Stimulated activated naive CD8-positive, alpha-beta T cell treated with anti-CD3 and anti-CD28 coated beads, Interleukin-15, amount 100 ng/mL, for 72 hours (primary cell): ENCODE measurements at places on chromosomes 7 and 10.

- no peak for DNase-seq
Observed at GRCh38 chr7:154541606-154542005, 461.3 kb downstream of the PAXIP1 start.

DNA sequence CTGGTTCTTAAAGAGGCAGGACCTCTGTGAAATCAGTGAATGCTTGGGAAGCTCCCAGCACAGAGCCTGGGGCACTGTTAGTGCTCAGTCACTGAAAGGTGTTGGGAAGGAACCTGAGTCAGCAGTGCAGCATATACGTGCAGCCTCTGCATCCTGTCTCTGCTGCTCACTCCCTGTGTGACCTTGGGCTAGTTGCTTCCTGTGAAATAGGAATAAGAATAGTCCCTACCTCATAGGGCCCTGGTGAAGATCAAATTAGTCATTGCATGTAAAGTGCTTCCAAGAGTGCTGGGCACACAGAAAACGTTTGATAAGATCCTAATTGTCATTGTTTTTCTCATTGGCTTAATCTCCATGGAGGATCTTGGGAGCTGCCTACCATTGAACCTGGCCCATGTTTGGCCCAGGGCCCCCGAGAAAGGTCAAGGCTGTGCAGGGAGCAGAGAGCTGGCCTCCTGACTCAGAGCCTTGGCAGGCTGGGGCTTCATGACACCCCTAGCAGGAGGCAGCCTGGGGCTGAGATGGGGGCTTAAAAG lies 73.3 kb upstream of the COL13A1 start:
- DNase-seq, result no peak

DNA sequence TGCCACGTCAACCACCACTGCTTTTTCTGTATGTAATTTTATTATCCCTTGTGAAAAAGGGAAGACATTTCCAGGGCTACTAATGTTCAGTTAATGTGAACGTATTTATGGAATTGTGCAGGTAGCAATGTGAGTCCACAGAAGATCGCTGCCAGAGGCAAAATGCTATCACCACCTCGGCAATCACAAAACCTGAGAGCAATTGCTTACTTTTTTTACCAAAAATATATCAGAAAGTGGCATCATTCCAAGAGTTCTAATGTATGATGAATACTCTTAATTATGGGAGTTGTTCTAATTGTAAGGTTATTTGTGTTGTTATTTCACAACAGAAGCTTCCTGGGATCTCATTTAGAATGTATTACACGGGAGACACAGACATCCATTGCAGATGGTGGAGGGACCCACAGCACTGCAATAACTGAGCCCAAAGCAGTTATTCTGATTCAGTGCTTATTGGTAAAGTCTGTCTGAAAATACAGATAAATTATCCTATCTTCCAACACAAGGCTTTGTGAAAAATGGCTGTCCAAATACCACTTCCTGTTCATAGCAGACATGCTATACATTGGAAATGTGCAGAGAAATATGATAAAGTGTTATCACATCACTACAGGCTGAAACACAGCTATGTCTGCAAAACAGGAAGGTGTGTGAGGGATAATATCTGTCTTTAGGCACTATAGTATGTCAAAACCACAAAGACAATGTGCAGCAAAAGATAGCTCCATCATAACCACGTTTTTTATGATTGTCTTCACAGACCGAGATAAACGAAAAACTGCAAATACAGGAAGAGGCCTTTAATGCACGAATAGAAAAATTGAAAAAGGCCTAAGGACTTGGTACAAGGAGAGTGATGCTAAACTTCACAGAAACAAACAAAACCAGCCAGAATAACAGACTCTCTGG lies 102.7 kb downstream of the CABCOCO1 start:
- no peak for DNase-seq

- no peak for DNase-seq
Observed at GRCh38 chr10:81963606-81964005, 88.6 kb downstream of the NRG3 start.

DNA sequence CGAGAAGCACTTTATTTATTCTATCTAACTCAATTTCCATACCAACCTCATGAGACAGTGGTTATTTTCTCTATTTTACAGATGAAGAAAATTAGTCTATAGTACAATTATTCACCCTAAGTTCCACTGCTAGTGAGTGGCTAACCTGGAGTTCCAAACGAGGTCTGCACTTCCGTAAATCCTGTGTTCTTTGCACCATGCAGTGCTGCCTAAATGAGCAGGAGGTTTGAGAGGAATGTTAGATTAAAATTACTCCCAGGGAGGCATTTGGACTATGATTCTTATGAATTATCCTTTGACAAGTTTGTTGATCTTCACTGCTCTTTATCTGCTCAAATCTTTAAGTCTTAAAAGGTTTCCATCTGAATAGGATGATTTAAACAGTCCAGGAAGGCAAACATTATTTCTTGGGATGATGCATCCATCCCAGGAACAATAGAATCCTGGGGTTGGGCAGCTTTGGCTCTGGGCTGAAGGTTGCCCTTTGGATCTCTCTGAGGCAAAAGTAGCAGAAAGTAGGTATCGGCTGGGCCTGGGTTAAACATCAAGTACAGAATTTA lies 400.8 kb downstream of the REEP3 start:
- DNase-seq, result no peak

DNA sequence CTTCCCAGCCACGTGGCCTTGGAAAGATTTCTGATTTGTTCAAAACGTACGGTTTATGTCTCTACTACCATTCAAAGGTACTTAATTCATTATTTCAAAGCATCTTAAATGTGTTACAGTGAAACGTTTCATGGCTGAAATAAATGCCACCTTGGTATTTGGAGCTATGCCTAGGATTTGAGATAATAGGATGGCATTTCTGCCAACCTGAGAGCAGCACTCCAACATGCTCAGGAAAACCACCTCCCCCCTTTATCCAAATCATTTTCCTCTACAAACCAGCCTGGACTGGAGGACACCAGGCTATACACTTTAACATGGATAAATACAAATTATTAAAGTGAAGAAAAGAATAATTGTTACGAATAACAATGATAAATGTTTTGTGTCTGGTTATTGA lies 260.9 kb downstream of the ZMYND11 start:
- DNase-seq, result no peak

GRCh38 chr7:24916463-24917040 lies 63.4 kb downstream of the OSBPL3 start:
- no peak for DNase-seq

DNA sequence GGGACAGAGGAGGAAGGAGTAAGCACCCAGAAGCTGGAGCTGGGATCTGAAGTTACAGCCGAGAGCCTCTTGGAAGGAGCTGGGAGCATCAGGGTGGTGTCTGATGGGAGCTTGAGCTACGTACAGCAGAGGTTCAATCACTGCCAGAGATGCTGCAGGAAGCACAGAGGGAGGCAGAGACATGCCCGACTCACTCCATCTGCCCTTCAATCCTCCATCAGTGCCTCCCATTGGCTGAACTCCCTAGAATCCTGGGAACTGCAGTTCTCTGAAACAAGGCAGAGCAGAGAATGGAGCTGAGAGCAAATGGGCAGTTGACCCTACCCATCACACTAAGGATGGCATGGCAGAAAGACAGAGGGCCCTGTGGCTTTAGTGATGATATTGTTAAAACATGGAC lies 40.0 kb upstream of the CTBP2 start:
- DNase-seq, result no peak

GRCh38 chr10:124741281-124741921 lies 2.8 kb downstream of the FAM53B start:
- DNase-seq, result peak; percentile 74

GRCh38 chr10:17607603-17608332 lies 9.4 kb downstream of the HACD1 start:
- DNase-seq, result peak; percentile 23

DNA sequence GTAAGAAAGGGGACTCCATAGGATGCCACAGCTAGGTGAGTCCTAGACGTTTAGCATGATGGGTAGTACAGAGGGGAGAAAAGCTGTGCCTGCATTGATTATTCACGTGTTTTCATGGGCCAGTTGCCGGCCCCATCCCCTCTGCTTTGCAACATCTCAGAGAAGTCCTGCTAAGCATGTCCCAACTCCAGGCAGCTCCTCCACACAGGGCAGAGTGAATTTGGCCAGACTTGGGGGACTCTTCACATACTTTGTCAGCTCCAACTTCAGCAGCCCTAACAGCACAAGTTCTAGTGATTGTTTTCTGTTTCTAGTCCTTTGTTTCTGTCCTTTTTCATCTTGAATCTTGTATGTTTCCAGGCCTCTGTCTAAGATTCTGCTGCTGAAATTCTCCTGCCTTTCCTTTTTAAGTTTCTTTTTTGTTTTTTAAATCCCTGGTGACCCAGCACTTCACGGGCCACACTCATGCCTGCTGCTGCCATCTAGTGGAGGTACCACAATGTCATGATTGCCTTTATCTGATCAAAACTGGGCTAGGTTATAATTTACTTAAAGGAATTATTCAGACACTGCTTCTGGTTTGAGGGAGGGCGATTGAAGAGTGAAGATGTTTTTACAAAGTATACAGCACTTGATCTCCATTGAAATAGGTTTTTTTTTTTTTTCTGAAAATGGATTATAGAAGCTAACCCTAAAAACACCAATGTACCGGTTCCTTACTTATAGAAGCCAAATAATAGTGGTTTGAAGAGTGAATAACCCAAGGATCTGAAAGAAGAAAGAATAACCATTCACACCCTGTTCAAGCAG lies 276.9 kb downstream of the CSTF2T start:
- DNase-seq, result peak; percentile 10

DNA sequence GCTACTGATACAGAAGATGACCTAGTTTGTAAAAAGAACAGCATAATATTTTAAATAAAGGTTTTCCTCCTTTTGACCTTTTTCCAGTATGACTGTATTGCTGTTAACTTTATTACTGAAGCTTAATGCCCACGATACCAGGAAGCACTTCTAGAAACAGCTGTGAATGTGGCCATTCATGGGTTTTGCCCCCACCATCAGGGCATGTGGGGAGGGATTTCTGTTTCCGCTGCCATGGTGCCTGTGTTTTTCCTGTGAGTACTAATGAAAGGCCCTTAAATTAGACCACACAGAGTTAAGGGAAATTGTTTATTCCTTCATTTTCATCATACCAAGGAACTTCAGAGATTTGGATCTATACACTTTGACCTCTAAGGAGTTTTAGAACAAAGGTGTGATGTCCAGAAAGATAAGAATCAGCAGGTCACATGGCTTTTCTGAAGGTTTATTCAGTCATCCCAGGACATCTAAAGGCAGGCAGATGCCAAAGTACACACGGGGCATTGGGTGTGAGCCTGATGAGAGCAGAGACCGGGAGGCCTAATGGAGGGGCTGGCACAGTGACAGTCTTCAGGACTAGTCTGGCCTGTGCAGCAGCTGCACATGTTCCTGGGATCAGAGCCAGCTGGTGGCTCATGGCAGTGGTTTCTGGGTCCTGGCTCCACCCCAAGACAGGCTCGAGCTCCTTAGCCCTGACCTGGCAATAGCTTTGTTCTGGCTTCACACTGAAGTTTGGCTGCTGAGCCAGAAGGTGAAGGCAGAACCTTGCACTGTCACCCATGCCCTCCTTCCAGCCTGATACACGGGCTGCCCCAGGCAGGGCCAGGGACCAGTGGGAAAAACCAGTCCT lies 190.9 kb downstream of the REEP3 start:
- DNase-seq, result no peak

DNA sequence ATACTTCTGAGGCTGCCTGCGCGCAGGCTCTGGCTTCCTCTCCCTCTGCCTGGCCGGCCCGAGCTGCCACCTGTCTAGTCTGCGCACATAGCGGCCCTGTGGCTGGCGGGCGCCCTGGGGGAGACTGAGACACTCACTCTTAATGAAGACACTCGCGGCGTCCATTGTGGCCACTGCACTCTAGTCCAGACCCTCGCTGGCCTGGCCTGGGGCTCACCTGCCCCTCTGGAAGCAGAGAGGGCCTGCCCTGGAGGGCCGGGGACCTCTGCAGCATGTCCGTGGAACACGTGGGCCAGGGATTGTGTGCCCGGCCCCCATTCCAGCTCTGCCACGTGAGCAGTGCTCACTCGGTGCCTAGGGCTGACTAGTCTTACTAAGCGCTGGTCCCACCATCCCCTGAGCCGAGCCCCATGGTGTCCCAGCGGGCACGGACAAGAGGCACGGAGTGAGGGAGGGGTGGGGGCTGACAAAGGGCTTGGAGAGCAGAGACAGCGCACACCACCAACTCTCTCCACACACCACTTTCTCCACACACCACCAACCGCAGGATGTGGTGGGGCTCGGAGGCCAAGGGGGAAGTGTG lies 149.3 kb downstream of the ELFN1 start:
- peak; percentile 25 for DNase-seq

DNA sequence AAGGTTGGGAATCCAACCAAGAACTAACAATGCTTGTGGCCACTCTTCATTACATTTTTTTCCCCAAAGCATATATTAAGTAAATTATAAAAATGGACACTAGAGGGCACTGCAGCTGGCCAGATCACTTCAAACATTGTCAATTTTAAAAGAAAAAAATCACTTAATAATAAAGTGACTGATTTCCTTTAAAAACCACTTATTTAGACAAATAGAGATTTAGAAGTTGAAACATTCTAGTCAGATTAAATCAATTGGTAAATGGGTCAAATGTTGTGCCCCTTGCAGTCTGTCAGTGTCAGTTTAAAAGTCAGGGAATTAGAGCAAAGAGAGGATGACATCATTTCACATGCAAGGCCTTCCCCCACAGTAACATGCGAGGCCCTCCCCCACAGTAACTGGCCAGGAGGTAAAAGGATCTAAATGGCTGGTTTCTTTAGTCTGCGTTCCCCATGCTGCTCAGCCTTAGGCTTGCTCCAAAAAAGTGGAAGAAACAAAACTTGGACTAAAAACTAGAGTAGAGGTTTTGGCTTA lies 177.9 kb downstream of the SKAP2 start:
- DNase-seq, result no peak

DNA sequence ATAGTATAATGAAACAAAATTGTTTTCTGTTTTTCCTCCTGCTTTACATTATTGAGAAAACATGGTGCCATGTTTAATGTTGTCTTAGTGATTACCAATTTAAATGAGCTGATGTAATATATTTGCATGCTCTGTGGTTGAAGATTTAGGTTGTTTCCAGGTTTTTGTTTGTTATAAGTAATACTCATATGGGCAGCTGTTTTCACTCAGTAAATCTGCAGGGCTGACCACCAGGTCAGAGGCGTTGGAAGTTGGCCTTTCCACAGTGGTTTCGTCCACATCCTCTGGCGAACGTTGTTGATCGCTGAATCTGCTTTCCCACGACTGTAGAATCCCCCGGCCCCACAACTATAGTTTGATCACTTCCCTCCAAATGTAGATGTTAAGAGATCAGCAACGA lies 21.6 kb upstream of the PURB start:
- DNase-seq, result no peak

GRCh38 chr7:159108491-159108890 lies 36.2 kb downstream of the VIPR2 start:
- no peak for DNase-seq

GRCh38 chr7:36214608-36215456 lies 61.8 kb downstream of the EEPD1 start:
- no peak for DNase-seq
